ENCODE measurements at places on chromosomes 1 and 21.
A peak's percentile ranks its signal among the peaks of the same experiment; 100 is the strongest.

GRCh38 chr1:156499842-156500542 is 583 bp downstream of the MEF2D start:
- peak; percentile 68 for DNase-seq

GRCh38 chr1:228852024-228852423 is 116.7 kb downstream of the RHOU start:
- DNase-seq = no peak

- DNase-seq = no peak
Observed at GRCh38 chr1:30418061-30418938, 305.1 kb downstream of the MATN1 start.

DNA sequence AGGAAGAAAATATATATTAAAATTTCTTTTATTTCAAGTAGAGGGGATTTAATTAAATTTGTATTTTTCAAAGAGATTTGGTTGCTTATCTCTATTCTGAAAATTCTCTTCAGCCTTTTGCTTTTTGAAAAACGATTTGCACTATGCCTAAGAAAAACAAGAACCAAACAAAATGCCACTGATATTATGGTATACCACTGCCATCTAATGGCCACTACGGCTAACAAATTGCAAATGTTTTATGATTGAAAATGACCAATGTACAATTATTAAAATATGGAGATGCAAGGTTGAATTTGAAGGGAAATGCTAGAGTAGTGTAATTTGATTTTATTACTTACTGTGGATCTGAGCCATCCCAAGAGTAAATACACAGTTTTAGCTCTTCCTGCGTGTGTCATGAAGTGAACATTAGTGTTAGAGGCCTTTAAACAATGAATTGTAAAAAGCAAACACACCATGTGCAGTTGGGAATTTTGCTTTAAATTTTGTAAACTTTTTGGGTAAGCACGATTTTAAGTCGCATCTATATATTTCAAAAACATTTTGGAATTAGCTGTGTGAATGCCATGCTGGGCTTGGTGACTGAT is 137.4 kb upstream of the USP25 start:
- peak; percentile 22 for DNase-seq

GRCh38 chr1:28197682-28198415 is 21.4 kb upstream of the PTAFR start:
- no peak for DNase-seq

- peak; percentile 34 for DNase-seq
Observed at GRCh38 chr1:99180915-99181314, 83.4 kb upstream of the PLPPR4 start.

- DNase-seq = peak; percentile 95
Observed at GRCh38 chr1:5514527-5515183, 477.6 kb downstream of the NPHP4 start.

DNA sequence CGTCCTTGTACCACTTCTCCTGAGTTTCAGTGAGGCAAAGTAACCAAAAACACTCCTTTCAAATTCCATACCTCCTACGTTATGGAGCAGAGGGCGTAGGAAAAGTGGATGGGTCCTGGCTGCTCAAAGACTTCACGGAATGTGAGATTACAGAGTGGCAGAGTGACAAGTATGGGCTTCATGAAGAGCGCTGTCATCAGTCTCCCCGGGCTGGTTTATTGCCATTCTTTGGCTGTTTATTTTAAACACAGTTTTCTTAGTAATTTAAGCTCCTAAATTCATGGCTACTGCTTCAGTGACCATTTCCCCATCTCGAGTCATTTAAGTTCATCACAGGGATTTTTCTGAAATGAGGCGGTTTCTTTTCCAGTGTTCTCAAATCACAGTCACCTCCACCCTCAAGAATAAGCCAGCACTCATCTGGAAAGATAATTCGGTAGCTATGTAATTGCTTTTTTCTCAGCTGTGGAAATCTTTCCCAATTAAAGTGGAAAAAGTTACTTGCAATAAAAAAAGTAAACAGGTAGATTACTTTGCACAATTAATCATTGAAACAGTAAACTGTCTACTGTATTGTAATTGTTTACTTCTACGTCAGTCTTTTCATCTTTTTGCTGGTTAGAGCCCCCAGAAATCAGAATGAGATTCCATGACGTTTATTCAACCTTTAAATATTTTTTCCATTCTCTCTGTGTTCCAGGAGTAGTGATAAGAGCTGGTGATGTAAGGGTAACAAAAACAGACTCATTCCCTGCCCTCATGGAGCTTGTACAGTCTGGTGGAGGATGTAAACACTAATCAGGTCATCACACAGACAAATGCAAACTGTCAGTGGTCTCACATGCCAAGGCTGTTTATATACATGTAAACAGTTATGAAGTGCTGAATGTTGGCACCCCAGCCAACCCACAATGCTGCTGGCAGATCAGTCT is 3.0 kb upstream of the SMYD2 start:
- no peak for DNase-seq

GRCh38 chr1:93735722-93736121 is 54.1 kb upstream of the BCAR3 start:
- DNase-seq = no peak

GRCh38 chr1:19342894-19343616 is 30.9 kb downstream of the SLC66A1 start:
- no peak for DNase-seq

- no peak for DNase-seq
Observed at GRCh38 chr1:218080863-218081262, 204.2 kb upstream of the RRP15 start.

DNA sequence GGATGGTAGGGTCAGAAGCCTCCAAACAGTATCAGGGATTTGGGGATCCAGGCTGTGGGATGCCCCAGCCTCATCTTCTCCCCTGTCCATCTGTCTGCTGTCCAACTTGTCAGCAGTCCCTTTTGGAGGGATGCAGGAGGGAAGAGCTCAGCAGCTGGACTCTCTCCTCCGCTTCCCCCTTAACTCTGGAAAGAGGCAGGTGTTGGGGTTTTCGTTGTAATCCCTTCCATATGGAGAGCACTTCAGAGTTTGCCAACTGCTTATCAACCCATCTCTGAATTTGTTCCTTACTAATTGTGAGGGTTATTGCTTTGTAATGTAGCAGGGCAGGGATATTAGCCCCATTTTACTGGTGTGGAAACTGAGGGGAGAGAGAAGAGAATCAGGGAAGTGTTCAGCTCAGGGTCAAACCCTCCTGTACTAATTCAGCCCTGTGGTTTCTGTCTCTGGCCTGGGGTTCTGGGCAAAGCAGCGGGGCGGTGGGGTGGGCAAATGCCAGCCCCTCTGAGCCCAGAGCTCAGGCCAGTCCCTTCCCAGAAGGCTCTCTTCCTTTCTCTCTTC is 3.2 kb downstream of the CITED4 start:
- no peak for DNase-seq

DNA sequence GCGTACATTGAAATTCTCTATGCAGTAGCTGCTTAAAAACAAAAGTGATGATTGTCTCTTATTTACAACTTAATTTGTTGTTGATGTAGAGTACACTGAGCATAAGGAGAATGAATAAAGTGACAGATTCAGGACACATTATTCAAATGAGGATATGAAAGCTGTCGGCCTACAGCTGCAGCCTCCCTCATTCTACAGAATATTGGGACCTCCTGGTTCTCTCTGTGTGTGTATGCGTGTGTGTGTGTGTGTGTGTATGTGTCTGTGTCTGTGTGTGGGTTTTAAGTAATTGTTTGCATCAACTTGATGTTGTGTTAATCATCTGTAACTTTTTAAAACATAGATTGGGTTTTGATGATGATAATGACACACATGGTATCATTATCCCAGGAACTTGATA is 17.9 kb downstream of the PROX1 start:
- DNase-seq = no peak

- no peak for DNase-seq
Observed at GRCh38 chr1:111006556-111006955, 42.8 kb upstream of the LRIF1 start.

GRCh38 chr1:63630666-63631065 is 37.5 kb downstream of the PGM1 start:
- no peak for DNase-seq
